Frontal cortex (tissue), 4 donors: ENCODE measurements at places on chromosomes 1 and 21.

DNA sequence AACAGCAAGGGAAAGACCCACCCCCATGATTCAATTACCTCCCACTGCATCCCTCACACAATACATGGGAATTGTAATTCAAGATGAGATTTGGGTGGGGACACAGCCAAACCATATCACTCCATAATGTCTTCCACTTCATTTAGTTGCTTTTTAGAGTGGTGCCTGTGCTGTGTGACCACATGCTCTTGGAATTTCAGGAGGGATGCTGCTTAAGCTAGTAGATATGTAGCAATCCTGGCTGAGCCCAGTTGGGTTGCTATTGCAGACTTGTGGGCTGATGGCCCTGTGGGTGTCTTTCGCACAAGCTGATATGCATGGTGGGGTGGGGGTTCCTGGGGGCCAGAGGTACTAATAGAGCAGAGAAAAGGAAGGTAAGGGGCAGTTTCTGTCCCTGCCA lies 160.4 kb upstream of the SYT6 start:
- no peak for DNase-seq

DNA sequence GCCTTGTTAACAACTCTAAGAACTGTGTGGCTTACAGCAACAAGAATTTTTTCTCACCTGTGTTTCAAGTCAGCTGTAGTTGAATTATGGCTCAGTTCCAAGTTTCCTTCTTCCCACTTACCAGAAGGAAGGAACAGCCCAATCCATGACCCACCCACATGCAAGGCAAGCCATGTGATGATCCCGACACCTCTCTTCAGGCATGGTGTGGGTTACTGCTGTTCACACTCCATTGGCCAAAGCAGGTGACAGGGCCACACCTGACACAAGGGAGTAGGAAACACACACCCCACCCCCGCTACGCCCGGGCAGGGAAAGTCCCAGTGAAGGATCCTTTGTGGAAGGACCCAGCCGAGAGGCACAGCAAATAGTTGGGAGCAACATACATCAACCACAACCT lies 36.3 kb downstream of the KCNJ15 start:
- DNase-seq, result no peak

DNA sequence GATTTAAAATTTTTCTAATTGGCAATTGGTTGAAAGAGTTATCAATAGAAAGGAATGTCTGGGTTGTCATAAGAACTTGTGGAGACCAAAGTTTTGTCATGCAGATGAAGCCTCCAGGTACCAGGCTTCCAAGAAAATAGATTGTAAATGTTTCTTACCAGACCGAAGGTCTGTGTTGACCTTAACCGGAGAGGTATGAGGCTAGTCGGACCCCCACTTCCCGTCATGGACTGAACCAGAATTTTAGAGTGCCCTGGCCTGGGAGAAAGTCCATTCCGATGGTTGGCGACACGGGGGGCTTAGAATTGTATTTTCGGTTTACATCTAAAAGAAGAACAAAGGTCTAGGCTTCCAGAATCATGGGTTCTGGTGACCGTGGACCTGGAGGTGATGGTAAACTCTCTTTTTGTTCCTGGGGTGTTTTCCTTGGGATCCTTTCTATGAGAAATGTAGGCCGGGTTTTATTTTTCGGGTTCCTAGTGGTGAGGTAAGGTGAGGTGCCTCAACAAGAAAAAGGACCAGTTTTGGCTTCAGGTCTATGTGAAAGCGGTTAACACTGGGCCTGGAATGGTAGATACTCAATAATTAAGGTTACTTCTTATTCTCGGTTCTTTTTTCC lies 405 bp upstream of the UHMK1 start:
- DNase-seq, result no peak

DNA sequence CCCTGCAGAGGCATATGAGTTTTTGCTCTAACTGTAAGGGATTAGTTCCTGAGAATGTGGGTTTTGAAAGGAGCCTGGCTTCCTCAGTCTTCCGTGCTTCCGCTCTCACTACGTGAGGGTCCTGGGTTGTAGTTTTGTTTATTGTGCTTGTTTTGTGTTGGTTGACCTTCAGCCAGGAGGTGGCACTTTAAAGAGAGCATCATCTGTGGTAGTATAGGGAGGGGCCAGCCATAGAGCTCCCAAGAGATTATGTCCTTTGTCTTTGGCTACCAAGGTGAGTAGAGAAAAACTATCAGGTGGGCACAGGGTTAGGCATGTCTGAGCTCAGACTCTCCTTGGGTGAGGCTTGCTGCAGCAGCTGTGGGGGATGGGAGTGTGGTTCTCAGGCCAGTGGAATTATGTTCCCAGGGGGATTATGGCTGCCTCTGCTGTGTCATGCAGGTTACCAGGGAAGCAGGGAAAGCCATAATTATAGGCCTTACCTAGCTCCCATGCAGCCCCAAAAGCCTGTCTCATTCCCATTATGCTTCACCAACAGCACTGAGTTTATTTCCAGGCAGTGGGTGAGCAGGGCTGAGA lies 23.5 kb downstream of the CYP4B1 start:
- no peak for DNase-seq

GRCh38 chr21:45942755-45943629 lies 38.6 kb upstream of the COL6A1 start:
- no peak for DNase-seq

GRCh38 chr1:53338423-53338822 lies 10.6 kb upstream of the LRP8 start:
- no peak for DNase-seq

DNA sequence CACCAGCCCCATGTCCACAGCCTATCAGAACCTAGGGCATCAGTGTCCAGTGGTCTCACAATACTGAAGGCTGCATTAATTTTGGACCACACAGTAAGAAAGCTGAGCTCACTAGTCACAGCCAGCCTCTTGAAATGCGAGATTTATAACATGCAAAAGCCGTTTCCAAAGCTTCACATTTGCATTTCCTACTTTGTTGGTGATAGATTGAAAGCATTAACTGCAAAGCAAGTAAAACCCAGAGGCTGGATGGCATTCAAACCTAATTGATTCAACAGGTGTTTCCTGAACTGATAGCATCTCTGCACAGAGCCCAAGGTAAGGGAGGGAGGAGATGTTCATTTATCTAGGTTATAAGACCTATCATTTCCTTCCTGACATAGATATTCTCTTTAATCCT lies 410.1 kb downstream of the OMA1 start:
- DNase-seq, result no peak

GRCh38 chr1:54225378-54225777 lies 25.4 kb downstream of the MRPL37 start:
- DNase-seq, result no peak

GRCh38 chr1:25821630-25822091 lies 1.9 kb downstream of the MTFR1L start:
- DNase-seq, result no peak

- no peak for DNase-seq
Observed at GRCh38 chr21:35326677-35327076, 277.6 kb upstream of the RUNX1 start.

DNA sequence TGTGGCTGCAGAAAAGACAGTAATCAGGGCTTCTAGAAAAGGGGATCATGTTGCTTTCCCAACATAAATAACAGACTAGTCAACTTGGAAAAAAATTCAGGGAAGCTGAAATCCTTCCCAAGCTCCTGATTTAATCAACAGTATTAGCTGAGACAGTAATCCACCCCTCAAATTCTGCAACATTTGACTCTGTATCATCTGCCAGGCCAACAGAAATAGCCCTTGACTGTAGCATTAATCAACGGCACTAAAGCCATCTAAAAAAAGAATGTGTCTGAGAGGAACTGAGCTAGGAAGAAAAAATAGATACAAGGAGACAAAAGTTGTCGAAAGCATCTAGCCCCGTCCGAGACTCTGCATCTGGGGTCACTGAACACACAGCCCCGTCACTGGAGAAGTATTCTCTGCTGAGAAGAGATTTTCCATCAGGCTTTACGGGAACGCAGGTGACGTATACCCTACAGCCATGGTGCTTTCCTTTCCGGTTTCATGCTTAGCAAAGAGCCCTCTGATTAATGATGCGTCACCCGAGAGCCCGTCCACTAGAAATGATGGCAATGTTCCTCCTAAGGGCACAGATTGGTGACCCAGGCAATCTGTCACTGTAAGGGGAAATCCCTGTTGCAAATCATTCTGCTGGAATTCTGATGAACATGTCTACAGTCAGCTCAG lies 42.1 kb upstream of the TP53BP2 start:
- DNase-seq, result no peak

GRCh38 chr1:9207715-9208114 lies 26.9 kb upstream of the H6PD start:
- DNase-seq, result no peak

DNA sequence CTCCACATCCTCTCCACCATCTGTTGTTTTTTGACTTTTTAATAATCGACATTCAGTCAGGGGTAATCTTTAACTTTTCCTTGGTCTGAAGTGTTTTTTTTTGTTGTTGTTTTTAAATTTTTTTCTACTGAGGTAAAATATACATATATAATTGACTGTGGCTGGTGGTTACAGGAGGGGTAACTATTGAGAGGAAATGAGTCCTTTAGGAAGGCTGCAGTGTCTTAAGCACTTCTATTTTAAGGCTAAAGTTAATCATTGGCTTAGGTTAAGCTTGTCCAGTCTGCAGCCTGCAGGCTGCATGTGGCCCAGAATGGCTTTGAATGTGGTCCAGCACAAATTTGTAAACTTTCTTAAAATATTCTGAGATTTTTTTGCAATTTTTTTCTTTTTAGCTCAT lies 172.5 kb downstream of the CTH start:
- DNase-seq, result no peak

- DNase-seq, result no peak
Observed at GRCh38 chr1:20152599-20152930, 13.4 kb downstream of the PLA2G2F start.

DNA sequence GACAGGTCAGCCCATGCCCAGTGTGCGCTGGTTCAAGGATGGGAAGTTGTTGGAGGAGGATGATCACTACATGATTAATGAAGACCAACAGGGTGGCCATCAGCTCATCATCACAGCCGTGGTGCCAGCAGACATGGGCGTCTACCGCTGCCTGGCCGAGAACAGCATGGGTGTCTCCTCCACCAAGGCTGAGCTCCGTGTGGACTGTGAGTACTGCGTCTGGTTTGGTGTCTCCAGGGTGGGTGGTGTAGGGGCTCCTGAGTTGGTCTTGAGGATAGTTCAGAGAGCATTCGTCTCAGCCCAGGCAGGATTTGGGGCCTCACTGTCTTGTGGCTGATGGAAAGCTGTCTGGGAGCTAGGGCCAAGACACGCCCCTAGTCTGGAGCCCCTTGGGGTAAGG lies 83.2 kb downstream of the TRIM11 start:
- DNase-seq, result no peak

DNA sequence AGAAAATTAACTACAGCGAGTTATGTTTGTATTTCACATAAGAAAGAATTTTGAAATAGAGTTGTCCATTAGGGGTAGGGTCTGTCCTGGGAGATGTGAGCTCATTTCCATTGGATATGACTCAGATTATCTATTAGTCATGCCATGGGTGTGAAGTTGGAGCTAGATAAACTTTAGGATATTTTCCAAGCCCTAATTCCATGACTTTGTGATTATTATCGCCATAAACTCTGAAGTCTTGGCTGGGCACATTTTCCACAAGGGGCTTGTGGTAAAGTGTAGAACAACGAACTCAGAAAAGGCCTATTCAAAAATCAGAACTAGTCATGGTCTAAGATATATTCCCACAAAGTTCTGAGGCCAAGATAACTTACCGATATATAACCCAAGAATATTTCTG lies 396.6 kb downstream of the DPYD start:
- no peak for DNase-seq

DNA sequence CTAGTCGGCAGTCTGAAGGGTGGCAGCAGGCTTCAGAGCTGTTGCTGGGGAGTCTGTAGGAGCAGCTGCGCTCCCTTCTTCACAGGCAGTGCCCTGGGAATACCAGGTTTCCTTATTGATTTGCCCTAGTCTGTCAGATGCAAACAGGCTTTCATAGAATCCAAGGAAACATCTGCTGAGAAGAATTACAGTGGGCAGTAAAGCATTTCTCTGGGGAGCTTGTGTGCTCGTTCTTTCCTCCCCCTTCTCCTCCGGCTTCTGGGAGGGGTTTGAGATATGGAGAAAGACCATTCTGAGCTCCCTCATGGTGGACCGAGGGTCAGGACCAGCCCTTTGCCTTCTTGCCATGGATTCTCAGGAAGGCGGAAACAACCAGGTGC lies 25.4 kb upstream of the PARP1 start:
- DNase-seq, result no peak
